ENCODE measurements at places on chromosomes 13 and 19.

DNA sequence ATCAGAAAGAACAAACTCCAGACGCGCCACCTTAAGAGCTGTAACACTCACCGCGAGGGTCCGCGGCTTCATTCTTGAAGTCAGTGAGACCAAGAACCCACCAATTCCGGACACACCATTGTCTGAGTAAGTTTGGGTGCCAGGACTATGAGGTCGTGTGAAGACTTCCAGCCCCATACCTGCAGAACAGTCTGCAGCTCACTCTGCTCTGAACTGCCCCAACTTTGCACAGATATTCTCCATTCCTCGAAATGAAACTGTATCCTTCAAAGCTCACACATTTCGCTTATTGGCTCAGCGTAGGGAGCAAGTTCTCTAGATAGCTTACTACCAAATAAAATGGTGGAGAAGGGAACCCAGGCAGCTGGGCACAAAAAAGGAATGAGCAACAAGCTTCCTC, 2.6 kb upstream of the CYP4F2 start:
- DNase-seq: no peak

- no peak for DNase-seq
Measured at GRCh38 chr13:99029576-99029975, 51.7 kb upstream of the DOCK9 start.

GRCh38 chr13:71217827-71218226, 649.2 kb downstream of the DACH1 start:
- no peak for DNase-seq

DNA sequence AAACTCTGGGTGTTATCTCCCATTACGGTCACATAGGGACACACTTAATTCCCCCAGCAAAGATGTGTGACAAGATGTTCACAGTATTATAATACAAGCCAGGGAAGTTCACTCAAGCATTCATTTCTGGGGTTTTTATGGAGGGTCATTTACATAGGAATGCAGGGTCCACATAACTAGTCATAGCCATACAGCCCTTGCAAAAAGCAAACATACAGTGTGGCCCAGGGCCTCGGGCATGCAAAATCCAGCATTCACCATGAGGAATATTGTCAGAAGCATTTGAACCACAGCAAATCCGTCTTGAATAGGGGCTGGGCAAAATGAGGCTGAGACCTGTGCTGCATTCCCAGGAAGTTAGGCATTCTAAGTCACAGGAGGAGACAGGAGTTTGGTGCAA, 13.0 kb upstream of the ZNF460 start:
- DNase-seq: no peak

DNA sequence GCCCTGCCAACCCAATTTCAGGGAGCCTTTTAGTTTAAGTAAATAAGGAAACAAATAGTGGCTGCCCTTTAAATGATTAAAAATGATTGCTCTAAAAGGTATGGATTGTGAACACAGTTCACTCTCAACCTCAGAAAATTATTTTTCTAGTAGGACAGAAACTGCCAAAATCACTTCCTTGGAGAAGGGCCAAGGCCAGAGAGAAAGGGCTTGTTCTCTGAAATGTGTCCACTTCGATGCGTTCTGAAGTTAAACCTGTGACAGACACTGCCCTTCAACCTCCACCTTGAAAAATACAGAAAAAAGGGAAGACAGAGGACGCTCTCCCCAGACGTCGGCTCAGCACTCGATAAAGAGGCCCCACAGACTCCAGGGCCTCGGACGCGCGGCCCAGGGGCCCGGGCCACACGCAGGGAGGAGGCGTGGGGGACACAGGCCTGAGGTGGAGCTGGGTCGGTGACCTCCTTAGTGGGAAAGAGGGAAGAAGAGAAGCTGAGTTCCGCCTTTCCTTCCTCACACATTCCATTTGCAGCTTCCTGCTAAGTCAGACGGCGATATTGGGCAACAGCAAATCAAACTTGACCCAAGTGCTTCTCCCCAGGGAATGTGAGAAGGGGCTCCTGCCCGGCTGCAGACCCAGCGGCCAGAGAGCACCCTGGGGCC, 63.6 kb downstream of the RASA3 start:
- DNase-seq: no peak

DNA sequence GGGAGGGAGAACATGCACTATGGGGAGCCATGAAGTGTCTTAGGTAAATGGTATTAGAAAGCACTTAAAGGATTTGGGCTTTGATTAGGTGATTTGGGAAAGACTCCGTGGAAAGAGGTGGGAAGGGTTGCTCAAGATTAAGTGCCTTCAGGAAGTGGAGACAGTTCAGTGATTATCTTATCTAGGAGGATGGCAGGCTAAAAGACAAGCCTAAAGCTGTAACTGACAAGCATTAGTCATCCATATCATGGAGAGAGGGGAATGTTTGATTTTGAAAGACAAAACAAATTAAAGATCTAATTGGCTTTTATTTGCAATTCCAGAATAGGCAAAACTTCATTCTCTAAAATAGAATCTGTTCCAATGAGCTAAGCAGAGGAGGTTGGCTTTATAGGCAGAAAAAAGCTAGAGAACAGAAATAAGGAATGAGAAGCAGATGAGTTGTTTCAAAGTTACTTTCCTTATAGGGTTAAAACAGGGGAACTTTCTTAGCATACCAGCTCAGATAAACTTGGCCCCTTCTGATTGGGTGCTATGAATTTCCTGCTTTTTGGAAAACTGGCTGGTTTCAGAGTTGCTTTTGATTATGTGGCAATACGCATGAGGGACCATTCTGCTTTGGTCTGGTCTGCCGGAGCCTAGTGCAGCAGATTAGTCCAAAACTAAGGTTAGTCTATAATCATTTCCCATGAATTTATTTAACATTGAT, 1.8 kb upstream of the DIAPH3 start:
- no peak for DNase-seq

- DNase-seq: no peak
Measured at GRCh38 chr13:76632401-76633044, 253.7 kb downstream of the KCTD12 start.

- no peak for DNase-seq
Measured at GRCh38 chr19:18596752-18597157, 8.2 kb downstream of the REX1BD start.

DNA sequence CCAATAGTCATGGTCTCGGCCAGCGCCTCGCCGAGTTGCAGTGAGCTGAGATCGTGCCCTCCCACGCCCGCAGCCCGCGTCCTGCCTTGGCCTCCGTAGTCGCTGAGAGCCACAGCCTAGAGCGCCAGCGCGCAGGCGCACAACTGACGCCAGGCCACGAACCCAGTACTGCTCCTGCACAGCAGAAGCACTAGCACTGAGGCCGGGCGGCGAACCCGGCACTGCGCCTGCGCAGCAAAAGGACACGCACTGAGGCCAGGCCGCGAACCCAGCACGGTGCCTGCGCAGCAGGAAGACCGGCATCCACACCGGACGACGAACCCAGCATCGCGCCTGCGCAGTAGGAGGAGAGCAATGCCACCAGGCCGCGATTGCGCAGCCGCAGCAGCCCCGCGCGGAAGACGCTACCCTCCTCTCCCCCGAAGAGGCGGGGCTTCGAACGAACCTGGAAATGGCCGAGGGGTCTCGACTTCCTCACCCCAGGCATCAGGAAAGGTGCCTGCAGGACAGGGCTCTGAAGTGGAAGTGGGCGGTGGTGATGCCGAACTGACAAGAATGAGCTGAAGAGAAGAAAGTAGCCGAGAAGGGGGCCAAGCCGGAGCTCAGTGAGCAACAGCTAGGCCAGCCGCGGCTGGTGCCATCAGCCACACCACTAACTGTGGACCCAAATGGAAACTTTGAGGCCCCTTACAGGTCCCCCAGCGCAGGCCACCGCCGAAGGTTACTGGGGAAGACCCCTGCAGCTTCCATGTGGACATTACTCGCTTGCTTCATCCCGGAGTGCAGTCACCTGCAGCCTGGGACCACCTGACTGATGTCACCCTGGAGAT, 7.5 kb downstream of the F10 start:
- DNase-seq: no peak

DNA sequence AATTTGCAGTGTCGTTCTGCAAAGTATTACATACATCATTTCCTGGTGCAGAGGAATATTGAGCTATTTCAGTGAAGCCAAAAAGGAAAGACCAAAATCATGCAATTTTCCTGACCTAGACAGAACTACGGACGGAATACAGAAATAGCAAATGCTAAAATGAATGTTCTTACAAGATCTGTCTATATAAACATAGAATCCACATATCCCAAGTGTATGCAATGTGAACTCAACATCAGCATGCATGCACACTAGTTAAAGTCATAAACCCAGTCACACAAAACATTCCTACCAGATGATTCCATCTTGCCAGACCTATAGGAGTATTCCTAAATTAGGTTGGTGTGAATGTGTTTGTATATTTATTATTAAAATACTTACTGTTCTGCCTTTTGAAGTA, 383.7 kb upstream of the ZNF507 start:
- no peak for DNase-seq

- no peak for DNase-seq
Measured at GRCh38 chr19:36514012-36514612, 14.0 kb downstream of the ZNF260 start.

DNA sequence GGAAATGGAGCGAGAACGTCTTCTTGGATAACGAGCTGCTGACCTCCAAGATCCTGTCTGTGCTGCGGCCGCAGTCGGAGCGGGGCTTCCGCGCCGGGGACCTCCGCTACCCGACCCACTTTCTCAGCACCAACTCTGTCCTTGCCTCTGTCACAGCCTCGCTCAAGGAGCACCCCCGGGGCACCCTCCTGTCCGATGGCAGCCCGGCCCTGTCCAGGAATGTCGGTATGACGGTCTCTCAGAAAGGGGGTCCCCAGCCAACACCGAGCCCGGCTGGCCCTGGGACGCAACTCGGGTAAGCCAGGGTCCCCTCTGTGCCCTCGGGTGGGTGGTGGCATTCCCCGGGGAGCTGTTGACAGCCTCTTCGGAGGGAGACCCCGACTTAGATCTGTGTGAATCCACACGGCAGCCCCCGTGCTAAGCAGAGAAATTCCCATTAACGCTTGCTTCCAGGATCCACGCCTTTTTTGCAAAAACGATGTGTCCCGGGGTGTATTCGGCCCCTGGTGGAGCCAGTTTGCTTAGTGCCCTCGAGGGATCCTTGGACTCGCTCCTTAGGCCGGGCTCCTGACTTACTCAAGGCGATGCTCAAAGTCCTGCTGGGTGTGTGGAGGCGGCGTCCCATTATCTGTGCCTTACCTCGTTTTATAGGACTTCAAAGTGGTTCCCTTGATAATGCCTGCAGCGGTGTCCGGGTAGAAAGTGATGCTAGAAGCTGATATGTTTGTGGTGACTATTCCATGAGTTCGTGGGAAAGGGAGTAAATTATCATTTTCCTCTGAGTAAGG, 48.5 kb downstream of the PEX11G start:
- no peak for DNase-seq

GRCh38 chr19:58300620-58301019, 4.6 kb upstream of the ERVK3-1 start:
- DNase-seq: no peak

DNA sequence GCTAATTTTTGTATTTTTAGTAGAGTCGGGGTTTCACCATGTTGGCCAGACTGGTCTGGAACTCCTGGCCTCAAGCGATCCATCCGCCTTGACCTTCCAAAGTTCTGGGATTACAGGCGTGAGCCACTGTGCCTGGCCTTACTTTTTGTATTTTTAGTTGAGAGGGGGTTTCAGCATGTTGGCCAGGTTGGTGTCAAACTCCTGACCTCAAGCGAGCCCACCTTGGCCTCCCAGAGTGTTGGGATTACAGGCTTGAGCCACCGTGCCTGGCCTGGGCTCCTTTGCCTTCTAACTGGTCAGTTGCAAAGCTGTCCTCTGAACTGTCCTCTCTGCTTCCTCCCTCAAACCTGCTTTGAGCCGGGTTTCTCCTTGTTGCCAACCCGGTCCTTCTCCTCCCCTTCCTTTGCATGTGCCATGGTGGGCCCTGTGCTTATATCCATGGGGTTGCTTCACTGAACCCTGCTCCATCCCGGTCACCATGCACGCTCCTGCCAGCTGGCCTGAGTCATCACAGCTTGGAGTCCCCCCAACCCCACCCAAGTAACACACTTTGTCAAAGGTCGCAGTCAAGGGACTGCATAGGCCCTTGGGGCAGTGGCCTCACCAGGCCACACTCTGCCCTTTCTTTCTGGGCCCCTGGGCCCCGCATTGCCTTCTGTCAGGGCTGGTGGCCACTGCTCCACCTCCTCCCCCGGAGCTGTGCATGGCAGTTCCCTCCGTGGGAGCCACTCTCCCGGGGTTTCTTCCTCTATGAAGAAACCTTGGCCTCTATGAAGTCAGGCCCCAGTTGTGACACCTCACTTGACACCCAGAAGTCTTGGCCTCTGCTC, 21.2 kb downstream of the WTIP start:
- no peak for DNase-seq

- DNase-seq: no peak
Measured at GRCh38 chr19:8831373-8831772, 731 bp downstream of the ZNF558 start.

GRCh38 chr19:16205205-16206045, 7.7 kb downstream of the AP1M1 start:
- no peak for DNase-seq

GRCh38 chr19:6671960-6672359, 2.0 kb upstream of the TNFSF14 start:
- DNase-seq: no peak

DNA sequence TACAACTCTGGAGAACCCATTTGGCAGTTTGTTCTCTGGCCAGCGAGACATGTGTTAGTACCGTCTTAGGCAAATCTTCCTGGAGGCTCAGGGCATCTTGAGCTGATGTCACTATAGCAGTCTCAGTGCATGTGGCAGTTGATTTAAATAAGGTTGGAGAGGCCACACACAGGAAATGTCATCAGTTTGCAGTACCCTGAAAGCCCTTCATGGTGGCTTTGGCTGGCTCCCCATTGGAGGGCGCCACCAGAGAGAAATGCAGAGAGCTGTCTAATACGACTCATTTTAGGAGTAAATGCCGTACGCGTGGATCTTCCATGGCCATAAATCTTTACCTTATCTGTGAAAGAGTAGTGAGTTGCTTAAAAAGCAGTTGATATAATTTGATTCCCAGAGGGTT, 163.1 kb downstream of the STK24 start:
- no peak for DNase-seq

- DNase-seq: no peak
Measured at GRCh38 chr19:42325896-42326771, 699 bp downstream of the MEGF8 start.

DNA sequence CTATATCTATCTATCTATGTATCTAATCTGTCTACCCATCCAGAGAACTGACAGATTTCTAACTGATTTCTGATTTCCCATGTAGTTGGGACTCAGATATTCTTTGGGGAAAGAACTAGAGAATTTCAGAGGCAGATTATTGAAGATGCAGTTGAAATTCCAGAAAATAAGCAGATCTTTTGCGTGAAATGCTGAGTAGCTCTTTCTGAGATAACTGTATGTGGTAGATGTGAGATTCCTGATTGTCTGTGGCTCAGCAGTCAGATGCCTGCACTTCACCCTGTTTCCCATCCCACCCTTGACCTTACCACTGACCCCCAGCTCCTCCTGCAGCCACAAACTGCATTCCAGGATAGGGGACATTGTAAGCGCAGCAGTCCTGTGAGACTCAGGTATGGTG, 61.5 kb downstream of the DGKH start:
- DNase-seq: no peak
